ENCODE measurements at places on chromosomes 5 and 9.

DNA sequence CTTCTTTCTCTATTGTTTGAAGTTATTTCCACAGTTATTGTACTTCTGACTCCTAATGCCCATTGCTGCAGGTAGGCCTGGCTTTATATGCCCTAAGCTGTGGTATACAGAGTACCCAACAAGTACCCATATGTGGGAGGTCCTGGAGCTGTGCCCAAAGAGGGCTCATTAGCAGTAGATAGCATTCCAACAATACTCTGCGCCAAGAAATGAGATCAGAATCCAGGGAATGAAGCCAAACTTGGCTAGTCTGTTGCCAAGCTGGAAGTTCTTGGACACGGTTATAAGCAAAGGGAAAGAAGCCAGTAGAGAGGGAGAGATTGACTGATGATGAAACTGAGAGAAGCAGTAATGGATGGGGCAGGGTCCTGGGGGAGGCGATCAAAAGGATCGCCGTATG lies 29.7 kb upstream of the FAM169A start:
- no peak for DNase-seq

- DNase-seq = no peak
These were observed 248.4 kb downstream of the CYLC2 start for GRCh38 chr9:103243553-103243952.

- peak; percentile 73 for DNase-seq
These were observed 134.4 kb downstream of the AOPEP start for GRCh38 chr9:94860678-94861588.

DNA sequence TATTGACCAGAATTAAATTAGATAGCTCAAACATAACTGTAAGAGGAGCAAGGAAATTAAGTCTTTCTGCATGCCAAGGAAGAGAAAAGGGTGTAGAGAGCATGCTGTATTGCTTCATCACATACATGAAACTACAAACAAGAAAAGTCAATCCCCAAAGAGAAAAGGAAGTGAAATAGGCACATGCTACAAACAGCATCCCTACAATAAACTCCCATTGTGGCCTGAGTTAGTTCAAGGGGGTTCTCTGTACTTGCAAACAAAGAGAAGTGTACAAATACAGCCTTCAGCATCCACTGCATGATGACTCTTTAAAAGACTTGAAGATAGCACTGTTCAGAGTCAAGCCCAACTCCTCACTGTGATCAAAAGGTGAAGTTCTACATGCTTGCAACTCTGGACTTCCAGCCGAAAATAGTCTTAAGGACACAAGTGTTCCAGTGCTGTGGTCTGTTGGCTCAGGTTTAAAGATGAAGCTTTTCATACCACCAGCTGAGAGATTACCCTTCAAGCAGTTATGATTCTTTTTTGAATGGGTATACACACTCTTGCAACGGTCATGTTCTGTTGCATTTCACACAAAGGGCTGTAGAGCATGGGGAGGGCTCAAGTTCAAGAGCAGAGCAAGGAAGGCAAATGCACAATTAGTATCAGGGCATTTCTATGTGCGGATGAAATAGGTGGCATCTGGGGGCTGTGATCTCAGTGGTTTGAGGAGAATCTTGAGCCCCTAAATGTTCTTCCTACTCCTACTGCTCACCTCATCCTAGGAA lies 534.5 kb downstream of the EBF1 start:
- DNase-seq = no peak

DNA sequence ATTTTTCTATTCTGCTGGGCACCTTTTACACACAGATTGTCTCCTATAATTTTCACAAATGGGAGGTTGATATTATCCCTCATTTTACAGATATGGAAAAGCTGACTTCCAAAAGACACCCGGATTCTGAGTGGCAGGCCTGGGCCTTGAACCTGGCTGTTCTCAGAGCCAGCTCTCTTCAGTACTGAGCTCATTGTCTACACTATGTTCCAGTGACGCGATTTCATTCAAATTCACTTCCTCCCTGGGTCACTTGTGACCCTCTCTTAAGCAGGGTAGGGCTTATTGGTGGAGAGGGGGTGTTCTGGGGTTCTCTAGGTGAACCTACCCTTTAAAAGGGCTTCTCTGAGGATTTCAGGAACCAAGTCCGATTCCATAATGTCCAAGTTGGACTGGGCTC lies 70.2 kb downstream of the ANKRD33B start:
- no peak for DNase-seq
